ENCODE measurements at places on chromosomes 7 and 10. TPM values are rescaled to one million over a fixed set of nuclear protein-coding genes. Genes with fewer than 3 reads are reported as not detected.
A peak's percentile ranks its signal among the peaks of the same experiment; 100 is the strongest.

DNA sequence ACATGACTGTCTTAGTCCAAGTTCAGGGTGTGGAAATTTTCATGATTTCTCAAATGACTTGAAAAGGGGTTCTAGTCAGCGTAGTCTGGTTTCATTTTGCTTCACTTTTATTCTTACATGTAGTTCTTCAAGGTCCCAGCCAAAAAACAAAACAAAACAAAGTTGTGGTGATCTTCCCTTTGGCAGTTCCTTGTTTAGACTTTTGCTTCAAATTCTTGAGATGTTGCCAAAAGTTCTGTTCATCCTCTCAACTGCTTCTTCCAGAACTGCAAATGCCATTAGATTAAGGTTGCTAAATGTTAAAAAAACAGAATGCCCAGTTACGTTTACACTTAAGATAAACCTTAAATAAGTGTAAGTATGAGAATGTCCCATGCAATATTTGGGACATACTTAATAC lies 370.8 kb upstream of the LRRTM3 start:
- DNase-seq: no peak

The LIPN gene
- 1.4 TPM for total RNA-seq

GRCh38 chr7:137878333-137878961 lies 31.7 kb upstream of the DGKI start:
- DNase-seq: peak; percentile 96

DNA sequence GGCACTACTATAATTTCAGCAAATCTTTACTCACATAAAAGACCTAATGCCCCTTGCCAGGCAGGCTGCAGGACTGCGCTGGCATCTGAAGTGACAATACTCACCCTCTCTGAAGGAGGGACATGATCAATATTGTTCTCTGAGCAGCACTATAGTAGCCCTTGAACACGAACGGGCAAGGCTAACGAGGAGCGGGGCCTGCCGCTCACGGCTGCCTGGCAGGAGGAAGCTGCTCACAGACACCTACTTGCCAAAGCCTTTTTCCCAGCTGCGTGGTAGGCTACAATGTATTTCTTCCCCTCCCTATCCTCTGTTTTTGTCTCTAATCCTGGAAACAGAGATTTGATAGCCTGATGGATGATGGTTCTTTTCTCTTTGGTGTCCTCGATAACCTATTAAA lies 19.9 kb downstream of the PUS7 start:
- no peak for DNase-seq

GRCh38 chr7:150003304-150003810 lies 129.6 kb downstream of the ATP6V0E2 start:
- no peak for DNase-seq

- no peak for DNase-seq
These were observed 951.9 kb upstream of the LRRN3 start for GRCh38 chr7:110139056-110139455.
